ENCODE measurements at places on chromosomes 13 and 19. TPM values are rescaled to one million over a fixed set of nuclear protein-coding genes. Genes with fewer than 3 reads are reported as not detected.

DNA sequence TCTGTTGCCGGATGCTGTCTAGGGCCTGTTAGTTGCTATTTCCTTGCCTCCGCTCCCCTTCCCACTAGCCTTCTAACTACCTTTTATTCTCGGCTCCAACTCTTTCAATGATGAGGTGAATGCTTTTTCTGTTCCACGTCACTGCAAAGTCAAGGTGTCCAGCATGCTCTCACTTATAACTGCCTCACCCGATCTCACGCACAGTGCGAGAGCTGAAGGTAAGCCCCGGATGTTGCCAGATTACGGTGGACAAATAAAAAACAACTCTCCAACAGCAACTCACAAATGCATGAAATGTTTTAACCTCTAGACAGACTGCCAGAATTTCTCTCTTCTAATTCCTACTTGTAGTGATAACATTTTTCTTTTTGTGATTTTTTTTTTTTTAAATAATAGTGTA, 169.9 kb downstream of the STK24 start:
- H3K4me1 ChIP-seq, result peaks cover 3% of the 10 kb centered on the region
- no peaks in the 10 kb centered on the region for H3K36me3 ChIP-seq
- no peak for DNase-seq

DNA sequence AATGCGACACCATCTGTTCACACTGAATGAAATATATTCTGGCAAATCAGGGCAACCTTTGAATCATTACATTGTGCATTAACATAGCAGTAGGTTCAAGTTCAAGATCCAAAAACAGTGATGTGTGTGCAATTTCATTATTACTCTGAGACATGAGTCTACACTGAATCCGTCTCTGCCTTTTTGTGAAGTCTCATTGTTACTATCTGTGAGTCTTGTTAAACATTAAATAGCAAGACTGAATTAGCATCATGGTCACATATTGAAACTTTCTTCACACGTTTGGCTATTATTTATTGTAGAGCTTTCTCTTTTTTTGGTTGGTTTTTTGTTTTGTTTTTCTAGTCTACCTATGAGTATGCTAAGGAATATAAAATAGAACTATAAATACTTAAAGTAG, 117.1 kb upstream of the SLITRK5 start:
- no peaks in the 10 kb centered on the region for H3K36me3 ChIP-seq
- no peaks in the 10 kb centered on the region for H3K4me1 ChIP-seq
- no peak overlapping the region for H3K4me3 ChIP-seq
- H3K27me3 ChIP-seq, result no peaks in the 10 kb centered on the region

DNA sequence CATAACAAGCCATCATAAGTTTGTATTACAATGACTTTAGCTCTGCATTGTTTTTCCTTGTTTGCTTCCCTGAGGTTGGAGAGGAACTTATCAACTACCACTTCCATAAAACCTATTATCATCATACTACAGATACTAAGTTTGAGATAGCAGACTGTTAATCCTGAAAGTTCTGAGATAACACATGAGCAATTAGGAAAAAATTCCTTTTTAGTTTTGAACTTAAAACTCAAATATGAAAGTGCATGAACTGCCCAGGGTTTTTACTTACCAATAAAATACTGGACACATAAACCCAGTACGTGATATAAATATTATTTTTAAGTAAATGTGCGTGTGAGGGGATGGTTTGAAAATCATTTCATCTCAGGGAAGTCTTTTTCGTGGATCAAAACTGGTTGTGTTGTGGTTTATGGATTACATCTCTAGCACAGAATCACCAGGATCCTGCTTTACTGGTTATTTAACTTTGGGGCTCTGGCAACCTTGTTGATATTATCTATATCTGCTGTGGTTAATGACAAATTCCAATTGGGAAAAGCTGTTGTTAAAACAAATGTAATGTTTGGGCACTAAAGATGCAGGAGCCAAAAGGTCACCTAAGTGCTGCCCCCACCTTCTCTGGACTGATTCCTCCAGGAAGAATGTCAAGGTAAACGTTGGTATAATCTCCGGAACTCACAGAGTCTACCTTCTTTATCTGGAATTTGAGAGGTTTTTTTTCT, 12.4 kb downstream of the CDX2 start:
- DNase-seq, result no peak
- peaks cover 3% of the 10 kb centered on the region for H3K4me1 ChIP-seq
- H3K4me3 ChIP-seq, result no peak overlapping the region
- no peaks in the 10 kb centered on the region for H3K36me3 ChIP-seq
- peaks cover 13% of the 10 kb centered on the region for H3K27me3 ChIP-seq

DNA sequence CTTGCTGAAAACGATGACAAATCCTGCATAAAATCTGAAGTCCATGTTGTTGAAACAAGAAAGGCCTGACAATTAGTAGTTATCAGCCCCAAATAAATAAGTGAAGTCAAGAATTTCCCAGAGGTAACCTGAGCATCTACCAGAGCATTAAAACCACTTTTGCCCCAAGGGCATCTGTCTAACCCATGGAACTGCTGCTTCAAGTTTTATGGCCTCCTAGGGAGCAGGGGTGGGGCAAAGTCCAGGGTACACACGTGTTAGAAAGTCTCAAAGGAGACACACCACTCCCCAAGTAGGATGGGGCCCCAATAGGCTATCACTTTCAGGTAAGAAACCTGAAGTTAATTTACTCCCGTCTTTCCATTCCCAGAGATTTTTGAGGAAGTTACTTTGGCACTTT, 81.1 kb downstream of the CACNA1A start:
- no peaks in the 10 kb centered on the region for H3K4me1 ChIP-seq
- no peaks in the 10 kb centered on the region for H3K36me3 ChIP-seq
- H3K27ac ChIP-seq, result no peak overlapping the region
- H3K27me3 ChIP-seq, result no peaks in the 10 kb centered on the region

- peak overlapping the region; percentile 45 for H3K27ac ChIP-seq
- no peaks in the 10 kb centered on the region for H3K27me3 ChIP-seq
- no peak overlapping the region for H3K4me3 ChIP-seq
- peak; percentile 19 for DNase-seq
These were observed 494.3 kb downstream of the COG6 start for GRCh38 chr13:40149611-40150274.

- no peaks in the 10 kb centered on the region for H3K36me3 ChIP-seq
- no peaks in the 10 kb centered on the region for H3K4me1 ChIP-seq
- DNase-seq, result no peak
- H3K27ac ChIP-seq, result no peak overlapping the region
- H3K4me3 ChIP-seq, result no peak overlapping the region
These were observed 13.1 kb downstream of the CILP2 start for GRCh38 chr19:19550972-19551852.

GRCh38 chr19:4034048-4035017, 26.8 kb downstream of the PIAS4 start:
- H3K36me3 ChIP-seq, result no peaks in the 10 kb centered on the region
- no peaks in the 10 kb centered on the region for H3K4me1 ChIP-seq
- no peak for DNase-seq
- H3K27me3 ChIP-seq, result no peaks in the 10 kb centered on the region
- no peak overlapping the region for H3K4me3 ChIP-seq

Gene CAMSAP3
- 90.9 TPM for total RNA-seq

Gene ZNF471
- total RNA-seq, result 4.9 TPM

Gene CCDC70
- total RNA-seq, result not detected

Gene CYP2F1
- total RNA-seq, result not detected
